Activated naive CD8-positive, alpha-beta T cell treated with anti-CD3 and anti-CD28 coated beads for 36 hours (primary cell): ENCODE measurements at places on chromosomes 16 and 17. TPM values are rescaled to one million over a fixed set of nuclear protein-coding genes. Genes with fewer than 3 reads are reported as not detected.

DNA sequence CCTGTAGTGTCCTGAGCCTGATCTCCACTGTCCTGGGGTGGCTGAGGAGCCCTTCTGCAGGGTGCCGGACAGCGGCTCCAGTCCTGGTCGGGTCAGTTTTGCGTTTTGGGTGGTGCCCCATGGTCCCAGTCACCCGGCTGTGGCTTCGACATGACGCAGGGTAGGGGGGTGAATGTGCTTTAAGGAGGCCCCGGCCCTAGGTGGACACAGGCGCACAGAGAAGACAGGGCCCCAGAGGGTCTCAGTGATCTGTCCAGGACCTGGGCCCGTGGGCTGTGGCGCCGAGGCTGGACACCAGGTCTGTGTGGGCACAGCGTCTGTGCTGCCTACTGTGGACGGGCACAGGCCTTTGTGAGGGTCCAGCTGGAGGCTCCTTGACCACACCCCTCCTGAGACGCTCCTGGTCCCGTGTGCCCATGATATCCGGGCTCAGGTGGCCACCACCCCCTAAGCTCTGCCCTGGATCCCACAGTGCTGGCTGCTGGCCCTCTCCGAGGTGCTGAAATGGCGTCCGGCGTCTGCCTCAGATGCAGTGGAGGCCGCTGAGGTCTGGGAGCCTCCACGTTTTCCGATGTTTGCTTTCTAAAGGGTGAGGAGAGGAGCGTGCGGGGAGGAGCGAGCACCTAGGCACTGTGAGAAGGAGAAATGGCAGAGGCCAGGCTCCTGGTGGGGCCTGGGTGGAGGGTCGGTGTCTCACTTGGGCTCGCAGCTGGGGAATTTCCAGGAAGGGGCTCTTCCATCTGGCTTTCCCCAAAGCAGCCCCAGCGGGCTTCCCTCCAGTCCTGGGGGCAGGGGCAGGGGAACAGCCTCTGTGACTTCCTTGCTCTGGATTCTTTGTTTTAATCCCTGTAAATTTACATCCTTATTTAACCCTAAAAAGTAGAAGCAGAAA lies 56.1 kb upstream of the ACSF3 start:
- no peak overlapping the region for H3K27ac ChIP-seq
- peak; percentile 42 for DNase-seq
- H3K36me3 ChIP-seq = no peaks in the 10 kb centered on the region

DNA sequence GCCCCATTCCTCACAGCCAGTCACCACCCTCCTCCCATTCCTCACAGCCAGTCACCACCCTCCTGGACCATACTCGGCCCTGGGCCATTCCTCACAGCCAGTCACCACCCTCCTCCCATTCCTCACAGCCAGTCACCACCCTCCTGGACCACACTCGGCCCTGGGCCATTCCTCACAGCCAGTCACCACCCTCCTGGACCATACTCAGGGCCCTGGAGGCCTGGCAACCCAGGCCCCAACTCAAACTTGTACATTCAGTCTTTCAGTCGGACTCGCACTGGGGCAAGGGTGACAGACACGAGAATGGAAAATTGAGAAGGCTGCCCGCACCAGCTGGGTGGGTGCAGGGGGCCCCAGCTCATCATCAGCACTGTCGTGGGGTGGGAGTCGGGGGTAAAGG lies 30.4 kb upstream of the FOXK2 start:
- no peak overlapping the region for H3K27ac ChIP-seq
- H3K27me3 ChIP-seq = peaks cover 1% of the 10 kb centered on the region
- peaks cover 2% of the 10 kb centered on the region for H3K36me3 ChIP-seq
- DNase-seq = no peak
- H3K4me3 ChIP-seq = no peak overlapping the region

GRCh38 chr17:11935734-11936406 lies 61.4 kb downstream of the ZNF18 start:
- H3K36me3 ChIP-seq = no peaks in the 10 kb centered on the region
- H3K27ac ChIP-seq = no peak overlapping the region
- peaks cover 9% of the 10 kb centered on the region for H3K27me3 ChIP-seq
- H3K4me1 ChIP-seq = no peaks in the 10 kb centered on the region

- peaks cover 6% of the 10 kb centered on the region for H3K4me1 ChIP-seq
- H3K4me3 ChIP-seq = no peak overlapping the region
- DNase-seq = no peak
- H3K36me3 ChIP-seq = no peaks in the 10 kb centered on the region
- no peak overlapping the region for H3K27ac ChIP-seq
- H3K27me3 ChIP-seq = peaks cover 19% of the 10 kb centered on the region
Measured at GRCh38 chr17:74305865-74306654, 20.0 kb upstream of the KIF19 start.

- peak within 1 kb of the TSS; percentile 87 for H3K4me3 ChIP-seq
- peak; percentile 70 for DNase-seq
- peaks cover 7% of the 10 kb centered on the region for H3K36me3 ChIP-seq
Measured at GRCh38 chr17:41835800-41836549, at the start of gene NT5C3B. Gene NT5C3B, minus strand, starts transcription at chr17:41836232. Its CDS starts 39 bp downstream, at chr17:41836193.

DNA sequence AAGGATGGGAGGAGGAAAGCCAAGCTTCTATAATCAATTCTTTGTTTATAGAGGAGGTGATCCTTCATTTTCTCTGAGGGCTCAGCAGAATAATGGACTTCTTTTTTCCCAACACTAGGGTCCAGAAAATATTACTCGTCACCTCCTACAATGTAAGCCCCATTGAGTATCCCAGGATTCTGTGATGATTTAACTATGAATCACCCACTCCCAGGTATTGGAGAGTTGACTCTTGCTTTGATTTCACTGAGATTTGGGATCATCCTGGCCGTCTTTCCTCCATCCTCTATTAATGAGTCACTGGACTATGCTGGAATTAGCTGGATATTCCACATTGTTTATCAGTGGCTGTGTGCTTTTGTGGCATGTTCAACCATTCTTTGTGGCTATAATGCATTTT lies 452.0 kb downstream of the NPIPA7 start:
- no peak overlapping the region for H3K27ac ChIP-seq
- H3K4me1 ChIP-seq = no peaks in the 10 kb centered on the region
- H3K27me3 ChIP-seq = peaks cover 17% of the 10 kb centered on the region
- no peak for DNase-seq

DNA sequence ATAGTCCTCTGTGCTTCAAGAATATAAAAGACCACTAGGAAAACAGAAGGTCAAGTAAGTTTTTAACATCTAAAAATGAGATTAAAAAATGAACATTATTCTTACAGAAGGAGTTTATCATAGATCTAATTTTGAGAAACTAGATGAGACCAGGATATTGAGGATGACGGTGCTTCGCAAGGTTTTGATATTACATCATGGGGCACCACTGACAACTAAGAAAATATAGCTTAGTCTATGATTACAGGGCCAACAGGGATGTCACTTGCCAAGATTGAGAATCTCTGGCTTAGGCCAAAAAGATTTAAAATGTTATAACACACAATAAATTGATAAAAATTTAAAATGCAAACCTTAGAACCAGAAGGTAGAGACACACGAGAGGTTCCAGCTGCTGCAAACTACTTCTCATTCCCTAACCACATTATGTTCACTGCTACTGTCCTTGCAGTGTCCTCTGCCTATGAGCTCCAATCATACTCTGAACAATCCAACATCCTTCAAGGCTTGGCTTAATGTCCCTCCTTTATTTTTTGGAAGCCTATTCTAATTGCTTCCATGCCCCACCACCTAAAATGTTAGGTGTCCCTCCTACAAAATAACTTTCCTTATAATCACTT lies 33.2 kb downstream of the USP32 start:
- no peak overlapping the region for H3K27ac ChIP-seq
- peaks cover 13% of the 10 kb centered on the region for H3K36me3 ChIP-seq
- no peak overlapping the region for H3K4me3 ChIP-seq
- H3K4me1 ChIP-seq = peaks cover 21% of the 10 kb centered on the region

- H3K36me3 ChIP-seq = peaks cover 6% of the 10 kb centered on the region
- DNase-seq = peak; percentile 74
- H3K27me3 ChIP-seq = no peaks in the 10 kb centered on the region
Measured at GRCh38 chr17:75848523-75849278, 4.5 kb upstream of the UNC13D start.

- H3K4me3 ChIP-seq = no peak overlapping the region
- no peak for DNase-seq
- peaks cover 13% of the 10 kb centered on the region for H3K4me1 ChIP-seq
- H3K27ac ChIP-seq = no peak overlapping the region
- no peaks in the 10 kb centered on the region for H3K36me3 ChIP-seq
Measured at GRCh38 chr16:50718061-50718760, 23.7 kb upstream of the CYLD start.

Gene USH1G
- not detected for total RNA-seq

Gene ARMC5
- 13.7 TPM for total RNA-seq
